ENCODE measurements at places on chromosomes 2 and 18.
A peak's percentile ranks its signal among the peaks of the same experiment; 100 is the strongest.

DNA sequence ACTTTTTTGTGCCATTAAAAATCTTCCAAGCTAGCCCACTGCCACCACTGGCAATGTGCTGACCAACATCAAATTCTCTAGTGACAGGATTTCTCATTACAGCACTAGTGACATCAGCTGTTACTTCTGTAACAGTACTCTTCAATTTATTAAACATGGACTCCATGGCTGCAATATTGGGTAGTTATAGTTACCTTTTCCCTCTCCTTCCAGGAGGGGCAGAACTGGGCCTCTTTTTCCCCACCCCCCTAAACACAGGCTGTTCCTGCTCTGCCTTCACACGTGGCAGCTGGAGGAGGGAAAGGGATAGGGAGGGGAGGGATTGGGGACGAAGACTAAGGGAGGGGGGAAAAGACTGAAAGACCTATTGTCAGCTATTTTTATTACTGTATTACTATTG, 38.1 kb downstream of the TRAK2 start:
- no peak for DNase-seq

GRCh38 chr2:237120916-237121315, 35.2 kb downstream of the COPS8 start:
- DNase-seq: no peak

GRCh38 chr2:3289526-3289925, 88.1 kb downstream of the EIPR1 start:
- no peak for DNase-seq

DNA sequence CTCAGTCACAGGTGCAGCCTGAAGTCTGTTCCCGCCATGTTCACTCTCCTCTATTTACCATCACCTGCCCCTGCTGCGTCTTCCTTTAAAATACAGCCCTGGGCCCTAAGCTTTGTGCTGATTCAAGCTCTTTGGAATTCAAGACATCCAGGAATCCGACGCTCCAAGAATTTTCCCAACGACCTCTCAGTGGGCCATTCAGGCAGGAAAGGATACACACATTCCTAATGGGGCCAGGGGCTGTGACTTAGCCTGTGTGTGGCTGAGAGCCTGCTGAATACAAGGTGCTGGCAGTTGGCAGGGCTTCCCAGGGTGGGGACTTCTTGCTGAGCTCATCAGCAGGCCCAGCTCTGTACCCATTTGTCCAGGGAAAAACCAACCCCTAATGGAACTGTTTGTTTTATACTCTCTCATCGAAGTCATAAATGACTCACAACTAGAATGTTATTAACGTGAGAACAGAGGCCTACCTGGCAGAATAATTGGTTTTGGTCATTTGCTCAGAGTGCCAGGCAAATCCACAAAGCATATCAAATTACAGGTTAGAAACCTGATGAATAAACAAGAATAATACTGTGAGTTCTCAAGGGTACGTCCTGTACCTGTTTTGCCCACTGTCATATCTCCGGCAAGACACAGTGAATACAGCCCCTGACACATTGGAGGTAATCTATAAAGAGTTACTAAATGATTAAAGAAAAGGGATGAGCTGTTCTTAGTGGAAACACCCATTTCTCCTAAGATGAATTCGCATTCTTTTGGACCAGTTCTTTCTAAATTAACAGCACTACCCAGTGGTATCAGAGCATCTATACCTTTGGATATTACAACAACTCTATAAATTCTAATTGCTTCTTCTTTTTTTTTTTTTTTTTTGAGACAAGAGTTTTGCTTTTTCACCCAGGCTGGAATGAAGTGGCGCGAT, 12.6 kb upstream of the KCMF1 start:
- DNase-seq: peak; percentile 91

DNA sequence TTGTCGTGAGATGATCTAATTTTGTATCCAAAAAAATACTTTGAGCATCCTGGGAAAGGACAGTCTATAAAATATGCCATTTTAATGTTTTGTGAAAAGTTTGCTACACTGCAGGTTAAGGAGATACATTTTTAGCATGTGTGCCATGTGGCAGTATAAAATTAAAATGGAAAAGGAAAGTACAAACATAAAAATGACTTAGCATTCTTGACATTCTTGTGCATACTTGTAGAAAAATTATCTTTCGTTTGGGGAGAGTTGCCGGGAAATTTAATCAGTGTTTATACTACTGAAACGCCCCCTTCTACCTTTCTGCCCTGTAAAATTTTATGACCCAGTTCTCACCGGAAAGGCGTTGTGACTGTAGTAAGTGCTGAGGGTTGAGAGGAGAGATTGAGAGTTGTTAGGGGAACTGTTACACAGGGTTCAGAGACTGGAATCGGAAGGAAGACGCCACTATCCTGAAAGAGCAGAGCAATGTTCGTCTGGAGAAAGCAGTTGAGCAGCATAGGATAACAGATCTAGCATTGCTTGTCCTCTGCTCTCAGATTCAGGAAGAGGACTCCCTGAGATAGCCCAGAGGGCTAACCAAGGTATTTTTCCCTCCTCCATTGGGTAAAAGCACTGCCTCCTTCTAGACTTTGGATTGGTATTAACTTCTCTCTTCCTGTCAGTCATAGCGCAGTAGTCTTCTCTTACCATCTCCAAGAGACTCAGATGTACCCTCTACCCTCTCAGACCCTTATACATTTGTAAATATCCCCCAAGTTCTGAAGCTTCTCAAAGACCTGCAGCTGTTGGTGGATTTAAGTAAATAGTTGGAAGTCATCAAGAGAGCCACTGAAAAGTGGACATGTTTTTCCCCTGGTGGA, 2.7 kb downstream of the CDH20 start:
- no peak for DNase-seq

- DNase-seq: no peak
Measured at GRCh38 chr18:47411159-47411558, 159.7 kb upstream of the SKOR2 start.
